Stimulated activated CD4-positive, alpha-beta T cell treated with anti-CD3 and anti-CD28 coated beads, Interleukin-4, amount 100 ng/mL, for 1 hour (primary cell): ENCODE measurements at places on chromosomes 3 and 15.

GRCh38 chr3:194365526-194365925, 4.0 kb downstream of the LRRC15 start:
- no peak for DNase-seq

DNA sequence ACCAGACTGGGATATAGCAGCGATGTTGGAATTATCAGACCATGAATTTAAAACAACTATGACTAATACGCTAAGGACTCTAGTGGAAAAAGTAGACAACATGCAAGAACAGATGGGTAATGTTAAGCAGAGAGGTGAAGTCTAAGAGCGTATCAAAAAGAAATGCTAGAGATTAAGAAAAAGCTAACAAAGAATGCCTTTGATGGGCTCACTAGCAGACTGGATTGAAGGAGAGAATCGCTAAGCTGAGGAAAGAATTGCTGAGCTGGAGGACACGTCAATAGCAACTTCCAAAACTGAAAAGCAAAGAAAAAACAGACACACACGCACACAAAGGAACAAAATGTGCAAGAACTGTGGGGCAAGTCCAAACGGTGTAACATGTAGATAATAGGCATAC, 20.0 kb upstream of the CMTM6 start:
- DNase-seq, result no peak

GRCh38 chr3:71441925-71442651, 141.4 kb downstream of the FOXP1 start:
- no peak for DNase-seq

- no peak for DNase-seq
Measured at GRCh38 chr3:2931265-2931664, 178.9 kb downstream of the IL5RA start.

DNA sequence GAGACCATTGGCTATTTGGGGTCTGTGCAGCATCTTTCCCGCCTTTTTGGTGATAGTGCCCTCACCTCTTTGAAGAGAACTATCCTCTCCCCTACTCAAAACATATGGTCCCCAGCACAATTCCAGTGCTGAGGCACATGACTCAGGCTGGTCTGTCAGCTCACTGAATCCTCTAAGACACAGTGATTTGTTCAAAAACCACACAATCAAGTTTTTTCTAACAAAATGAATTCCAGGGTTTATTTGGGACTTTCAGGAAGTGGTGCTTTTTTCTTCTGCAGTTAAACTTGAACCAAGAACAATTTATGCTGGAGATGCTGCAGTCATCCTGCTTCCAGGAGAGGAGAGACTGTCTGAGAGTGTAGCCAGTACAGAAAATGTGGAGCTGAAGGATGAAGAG, 142.5 kb upstream of the LMCD1 start:
- no peak for DNase-seq

GRCh38 chr3:187382609-187383151, 14.5 kb downstream of the RTP4 start:
- no peak for DNase-seq

GRCh38 chr15:77507143-77507897, 86.6 kb downstream of the HMG20A start:
- no peak for DNase-seq

DNA sequence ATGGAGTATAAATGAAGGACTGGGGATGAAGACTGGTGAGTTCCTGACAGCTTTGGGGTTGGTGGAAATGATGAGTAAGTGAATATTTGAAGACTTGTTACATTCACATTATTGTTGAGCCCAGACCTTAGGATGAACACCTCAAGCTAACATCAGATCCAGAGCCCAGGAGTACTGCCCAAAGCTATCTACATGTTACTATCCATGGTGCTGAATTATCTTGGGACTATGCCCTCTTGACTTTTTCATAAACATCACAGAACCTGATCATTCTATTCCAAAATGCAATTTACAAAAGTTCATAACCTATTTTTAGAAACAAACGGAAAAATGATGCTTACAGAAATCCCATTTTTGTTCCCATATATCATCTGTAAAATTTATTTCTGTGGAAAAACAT, 613.3 kb downstream of the TUSC7 start:
- DNase-seq, result no peak

GRCh38 chr3:125289429-125289981, 77.0 kb upstream of the SLC12A8 start:
- DNase-seq, result no peak

GRCh38 chr3:120326784-120327183, 22.4 kb downstream of the LRRC58 start:
- DNase-seq, result no peak

DNA sequence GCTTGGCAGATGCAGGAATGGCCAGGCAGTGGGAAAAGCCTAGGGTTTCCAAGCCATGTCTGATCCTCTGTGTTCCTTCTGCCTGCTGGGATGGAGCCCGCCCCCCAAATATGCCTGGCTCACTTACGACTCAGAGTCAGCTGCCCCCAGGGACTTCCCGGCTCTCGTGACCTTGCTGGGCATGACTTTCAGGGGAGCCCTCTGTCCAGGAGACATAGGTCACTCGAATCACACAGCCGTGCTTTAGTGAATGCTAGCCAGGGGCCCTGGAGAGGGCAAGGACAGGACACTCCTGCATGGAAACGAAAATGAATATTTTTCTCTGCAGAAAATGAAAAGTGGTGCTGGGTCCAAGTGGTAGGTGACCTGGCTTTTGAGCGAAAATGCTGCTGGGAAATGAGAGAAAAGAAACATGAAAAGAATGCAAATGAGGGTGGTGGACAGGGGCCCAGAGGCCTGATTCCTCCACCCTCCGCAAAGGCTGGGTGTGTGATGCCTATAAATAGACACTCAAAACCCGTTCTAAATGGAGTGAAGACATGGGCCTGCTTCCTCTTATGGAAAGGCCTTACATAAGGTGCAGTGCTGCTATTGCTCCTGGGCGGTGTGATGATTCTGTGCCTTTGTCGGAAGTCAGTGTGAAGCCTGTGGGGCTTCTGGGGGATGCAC, 107.4 kb downstream of the APBA2 start:
- no peak for DNase-seq

GRCh38 chr15:39304201-39304841, 276.6 kb upstream of the THBS1 start:
- DNase-seq, result no peak

- no peak for DNase-seq
Measured at GRCh38 chr15:85329561-85330422, 50.6 kb upstream of the AKAP13 start.

DNA sequence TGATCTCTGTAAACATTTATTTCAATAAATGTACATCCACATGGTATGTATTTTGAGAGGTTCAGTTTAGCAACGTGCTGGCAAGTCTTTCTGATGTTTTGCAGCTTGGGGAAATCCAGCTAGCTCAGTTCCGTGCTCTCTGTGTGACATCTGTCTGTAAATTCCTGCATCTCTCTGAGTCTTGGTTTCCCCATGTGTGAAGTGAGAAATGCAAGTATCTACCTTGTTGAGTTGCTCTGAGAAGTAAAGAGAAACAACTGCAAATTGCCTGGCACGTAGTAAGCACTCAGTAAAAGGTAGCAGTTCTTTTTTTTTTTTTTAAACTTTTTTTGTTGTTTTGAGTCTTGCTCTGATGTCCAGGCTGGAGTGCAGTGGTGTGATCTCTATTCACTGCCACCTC, 30.2 kb upstream of the MORF4L1 start:
- no peak for DNase-seq

- no peak for DNase-seq
Measured at GRCh38 chr3:21256932-21257331, 494.1 kb downstream of the ZNF385D start.

GRCh38 chr15:58459560-58459959, 27.8 kb downstream of the LIPC start:
- no peak for DNase-seq

DNA sequence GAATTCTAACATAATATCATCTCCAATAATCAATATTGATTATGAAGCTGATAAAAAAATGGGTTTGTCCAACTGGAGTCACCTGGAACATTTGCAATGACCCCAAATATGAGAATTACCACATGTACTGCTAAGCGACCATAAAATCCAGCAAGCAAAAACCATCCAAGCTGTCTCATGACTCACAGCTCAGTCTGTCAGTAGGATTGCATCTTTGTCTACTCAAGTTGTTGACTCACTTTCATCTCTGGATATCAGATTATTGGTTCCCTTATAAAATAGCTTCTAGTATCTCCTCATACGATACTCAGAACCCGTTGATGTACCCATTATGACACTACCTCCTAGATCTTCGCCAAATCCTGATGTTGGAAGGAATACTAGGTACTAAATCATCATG, 209.8 kb upstream of the ATP11B start:
- no peak for DNase-seq

DNA sequence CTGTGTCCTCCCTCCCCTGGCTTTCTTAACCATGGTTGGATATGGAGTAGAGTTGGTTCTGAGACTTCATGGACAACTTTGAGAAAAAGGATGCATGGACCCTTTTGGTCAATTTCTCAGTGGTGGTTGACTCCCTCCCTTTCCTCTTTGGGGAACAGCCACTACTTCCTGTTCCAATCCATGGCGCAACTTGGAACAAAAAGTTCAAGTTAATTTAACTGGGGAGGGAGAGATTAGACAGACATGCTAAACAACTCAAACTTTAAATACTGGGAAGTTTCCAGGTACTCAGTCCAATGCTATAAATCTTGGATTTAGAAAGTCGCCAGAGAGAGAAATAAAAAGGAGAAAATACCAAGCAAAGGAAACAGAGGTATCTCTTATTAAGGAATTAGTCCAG, 202.2 kb downstream of the PDZRN3 start:
- no peak for DNase-seq

GRCh38 chr3:25679166-25679565, 14.5 kb upstream of the TOP2B start:
- DNase-seq, result no peak

DNA sequence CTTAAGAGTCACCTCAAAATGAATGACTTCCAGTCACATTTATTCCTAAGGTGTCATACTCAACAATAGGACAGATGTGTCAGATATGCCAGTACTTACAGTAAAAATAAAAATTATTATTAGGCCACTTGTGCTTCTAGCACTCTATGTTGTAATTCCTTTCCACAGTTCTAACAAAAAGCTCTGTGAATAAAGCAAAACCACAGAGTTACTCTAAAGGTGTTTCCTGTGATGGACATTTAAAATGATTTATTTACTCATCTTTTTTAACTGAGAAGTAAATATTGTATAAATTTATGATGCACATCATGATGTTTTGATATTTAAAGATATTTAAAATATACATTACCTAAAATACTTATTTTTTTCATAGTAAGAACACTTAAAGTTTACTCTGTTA, 13.9 kb upstream of the GOLGA8B start:
- no peak for DNase-seq

DNA sequence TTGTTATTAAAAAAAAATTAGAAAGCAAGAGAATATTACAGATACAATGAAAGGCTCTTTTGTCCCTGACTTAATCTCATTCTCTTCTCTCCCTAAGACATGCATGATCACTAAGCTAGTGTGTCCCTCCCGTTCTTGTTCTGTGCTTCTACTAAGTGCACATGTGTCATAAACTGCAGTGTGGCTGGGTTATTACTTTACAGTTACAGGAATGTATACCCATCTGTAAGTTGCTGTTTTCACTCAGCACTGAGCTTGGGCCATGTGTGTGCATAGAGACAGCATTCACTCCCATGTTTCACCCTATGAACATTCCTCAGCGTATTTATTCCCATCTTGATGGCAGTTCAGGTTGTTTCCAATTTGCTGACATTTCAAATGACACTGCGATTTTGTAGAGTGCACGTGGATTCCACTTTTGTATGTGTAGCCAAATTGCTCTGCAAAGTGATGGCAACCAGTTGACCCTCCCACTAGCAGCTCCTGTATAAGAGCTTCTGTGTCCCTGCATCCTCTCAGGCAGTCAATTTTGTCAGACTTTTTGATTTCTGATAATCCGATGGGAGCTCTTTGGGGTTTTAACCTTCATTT, 145.8 kb upstream of the UBE2E1 start:
- no peak for DNase-seq

DNA sequence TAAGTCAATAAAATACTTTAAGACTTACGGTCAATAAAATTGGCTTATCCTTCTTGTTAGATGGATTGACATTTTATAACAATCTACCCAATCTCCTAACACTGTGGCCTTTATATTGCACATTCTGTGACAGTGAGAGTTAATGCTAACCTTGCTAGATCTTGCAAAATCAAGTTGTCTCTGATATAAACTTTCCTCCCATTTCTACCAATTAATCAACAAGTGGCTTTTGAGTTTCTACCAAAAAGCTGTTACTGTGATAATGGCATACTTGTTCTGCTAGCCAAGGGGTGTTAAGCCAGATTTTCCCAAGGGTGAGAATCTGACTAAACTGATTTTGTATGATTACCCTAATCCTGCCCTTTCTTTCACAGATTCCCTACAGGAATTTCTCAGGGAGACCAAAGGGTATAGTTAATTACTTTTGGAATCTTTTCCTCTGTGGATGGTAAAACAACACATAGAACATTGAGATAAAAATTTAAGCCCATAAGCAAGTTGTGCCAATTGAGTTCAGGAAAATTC, 174.1 kb upstream of the SUCLG2 start:
- no peak for DNase-seq
